ENCODE measurements at places on chromosomes 7 and 10. TPM values are rescaled to one million over a fixed set of nuclear protein-coding genes. Genes with fewer than 3 reads are reported as not detected.
A peak's percentile ranks its signal among the peaks of the same experiment; 100 is the strongest.

- DNase-seq = peak; percentile 51
These were observed 84.1 kb downstream of the SNX10 start for GRCh38 chr7:26375726-26376174.

Gene CYP2W1
- polyA plus RNA-seq = 2.1 TPM

DNA sequence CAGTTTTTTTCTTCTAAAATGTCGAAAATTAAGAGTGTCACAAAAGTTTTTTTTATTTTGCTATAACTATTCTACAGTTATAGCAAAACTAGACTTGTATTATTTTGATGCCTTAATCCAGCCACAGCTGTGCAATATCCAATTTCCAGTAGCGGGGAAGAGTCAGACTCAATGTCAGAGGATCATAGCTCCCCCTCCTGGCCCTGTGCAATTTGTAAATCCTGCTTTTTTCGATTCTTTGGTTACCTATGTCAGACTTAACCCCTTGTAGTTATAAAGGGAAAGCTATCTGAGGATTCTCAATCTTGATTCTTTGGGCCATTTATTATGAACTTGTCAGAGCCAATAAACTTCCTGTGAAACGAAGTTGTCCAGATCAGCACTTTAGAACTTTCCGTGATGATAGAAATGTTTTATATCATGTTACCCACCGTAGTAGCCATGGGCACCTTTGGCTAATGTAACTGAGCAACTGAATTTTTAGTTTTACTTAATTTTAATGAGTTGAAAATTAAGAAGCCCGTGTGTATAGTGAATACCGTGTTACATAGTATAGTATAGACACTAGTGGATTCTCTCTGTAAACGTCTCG lies 87.7 kb upstream of the PRKCQ start:
- peak; percentile 56 for DNase-seq

DNA sequence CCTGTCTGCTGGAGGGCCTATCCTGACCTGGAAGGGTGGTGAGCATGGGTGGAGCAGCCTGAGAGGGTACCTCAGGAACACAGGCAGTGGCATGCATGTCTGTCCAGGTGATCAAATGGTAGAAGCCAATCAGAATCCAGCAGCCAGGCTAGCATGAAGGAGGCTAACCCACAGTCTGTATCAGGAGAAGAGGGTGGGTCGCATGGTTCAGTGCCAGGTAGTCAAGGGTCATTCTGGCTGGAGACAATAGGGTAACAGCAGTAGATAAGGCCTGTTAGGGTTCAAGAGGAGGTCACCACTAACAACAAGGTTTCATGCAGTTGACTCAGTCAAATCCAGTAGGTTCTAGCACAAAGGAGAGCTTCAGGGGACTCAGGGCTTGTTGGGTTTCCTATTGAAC lies 10.4 kb downstream of the ALDH18A1 start:
- DNase-seq = no peak

DNA sequence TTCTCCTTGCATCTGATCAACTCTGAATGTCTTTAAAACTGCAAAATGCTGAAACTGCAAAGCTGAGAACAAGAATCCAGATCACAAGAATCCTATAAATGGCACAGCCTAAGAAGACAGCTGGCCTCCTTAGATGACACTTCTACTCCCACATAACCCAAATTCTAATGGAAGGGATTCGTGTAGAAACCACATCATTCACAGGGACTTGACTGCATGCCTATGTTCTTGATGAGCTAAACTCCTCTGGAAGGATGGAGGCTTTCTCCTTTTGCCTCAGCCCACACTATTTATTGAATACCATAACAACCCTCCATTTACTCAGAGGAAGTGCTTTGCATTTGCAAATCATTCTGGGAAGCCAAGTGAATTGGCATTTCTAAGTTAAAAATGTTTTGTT lies 252.5 kb upstream of the VWC2 start:
- DNase-seq = no peak

DNA sequence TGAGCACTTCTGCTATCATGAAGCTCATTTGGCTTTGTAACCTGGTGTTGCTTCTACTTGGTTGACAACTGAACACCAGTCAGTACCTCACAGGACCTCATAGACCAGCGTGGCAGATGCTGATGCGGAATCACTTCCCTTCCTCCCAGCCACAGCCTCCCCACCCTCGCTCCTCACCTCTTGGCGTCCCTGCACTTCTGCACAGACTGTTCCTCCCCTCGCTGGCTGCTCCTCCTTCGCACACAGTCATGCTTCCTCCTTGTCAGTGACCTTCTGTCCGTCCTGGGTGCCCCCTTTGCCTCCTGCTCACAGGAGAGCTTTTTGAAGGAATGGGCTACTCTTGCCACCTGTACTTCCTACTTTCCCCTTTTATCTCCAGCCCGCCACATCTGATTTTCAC lies 61.4 kb upstream of the CTBP2 start:
- DNase-seq = no peak

DNA sequence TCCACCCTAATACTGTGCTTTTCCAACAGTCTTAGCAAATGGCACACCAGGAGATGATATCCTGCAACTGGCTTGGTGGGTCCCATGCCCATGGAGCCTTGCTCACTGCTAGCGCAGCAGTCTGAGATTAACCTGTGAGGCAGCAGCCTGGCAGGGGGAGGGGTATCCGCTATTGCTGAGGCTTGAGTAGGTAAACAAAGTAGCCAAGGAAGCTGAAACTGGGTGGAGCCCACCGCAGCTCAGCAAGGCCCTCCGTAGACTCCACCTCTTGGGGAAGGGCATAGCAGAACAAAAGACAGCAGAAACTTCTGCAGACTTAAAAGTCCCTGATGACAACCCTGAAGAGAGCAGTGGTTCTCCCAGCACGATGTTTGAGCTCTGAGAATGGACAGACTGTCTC lies 399.0 kb downstream of the CCSER2 start:
- no peak for DNase-seq

Data from left kidney (tissue), 8 donors.